ENCODE measurements at places on chromosomes 6 and 20.

DNA sequence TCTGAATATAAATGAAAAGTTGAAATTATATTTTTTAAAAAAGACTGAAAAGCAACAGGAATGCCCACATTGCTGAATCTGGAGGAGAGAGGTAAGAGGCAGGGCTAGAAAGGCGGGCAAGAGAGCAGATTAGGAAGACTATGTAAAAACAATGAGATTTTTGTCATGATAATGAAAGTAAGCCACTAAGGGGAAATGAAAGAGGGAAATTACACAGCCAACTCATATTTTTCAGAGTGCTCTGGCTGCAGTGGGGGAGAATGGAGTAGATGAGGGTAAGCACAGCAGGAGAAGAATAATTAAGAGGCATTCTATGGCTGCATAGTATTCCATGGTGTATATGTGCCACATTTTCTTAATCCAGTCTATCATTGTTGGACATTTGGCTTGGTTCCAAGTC, 281.9 kb downstream of the PKHD1 start:
- no peak for DNase-seq

GRCh38 chr20:57849521-57850215, 139.9 kb upstream of the PMEPA1 start:
- DNase-seq, result no peak

GRCh38 chr6:122886481-122886880, 97.4 kb downstream of the SMPDL3A start:
- DNase-seq, result no peak

DNA sequence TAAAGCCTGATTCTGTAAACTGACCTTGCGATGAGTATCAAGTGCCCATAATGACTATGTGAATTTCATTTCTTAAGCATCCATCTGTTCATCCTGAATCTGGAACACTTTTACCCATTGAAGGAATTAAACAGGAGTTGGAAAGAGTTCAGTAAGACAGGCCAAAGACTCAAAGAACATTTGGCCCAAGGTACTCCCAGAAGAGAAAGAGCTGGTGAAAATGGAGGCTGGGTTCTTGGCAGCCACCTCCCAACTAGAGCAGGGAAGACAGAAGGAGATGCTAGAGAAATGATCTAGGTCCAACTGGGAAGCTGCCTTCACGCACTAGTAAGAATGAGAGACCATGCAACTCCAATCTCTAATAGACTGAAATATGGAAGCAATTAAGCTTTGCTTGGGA, 290.8 kb upstream of the RNF24 start:
- DNase-seq, result no peak

- no peak for DNase-seq
Measured at GRCh38 chr6:4259391-4259790, 124.0 kb upstream of the ECI2 start.

DNA sequence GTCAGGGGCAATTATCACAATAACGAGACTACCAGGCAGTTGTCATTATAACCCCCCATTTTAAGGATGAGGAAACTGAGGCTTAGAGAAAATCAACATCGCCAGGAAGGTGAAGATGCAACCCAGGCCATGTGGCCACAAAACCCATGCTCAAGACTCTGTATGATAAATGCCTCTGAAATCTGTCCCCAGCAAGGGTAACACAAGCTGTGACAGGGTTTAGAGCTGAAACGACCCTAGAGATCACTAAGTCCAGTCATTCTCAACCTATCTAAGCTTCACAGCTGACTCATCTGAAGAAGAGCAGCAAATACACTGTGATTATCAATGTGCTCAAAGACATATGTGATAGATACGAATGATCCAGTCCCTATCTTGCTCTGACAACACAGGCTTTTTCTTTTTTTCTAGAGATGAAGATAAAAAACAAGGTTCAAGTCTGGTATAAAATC, 47.0 kb downstream of the ARHGAP18 start:
- no peak for DNase-seq

GRCh38 chr6:20719980-20720379, 185.7 kb downstream of the CDKAL1 start:
- no peak for DNase-seq

- DNase-seq, result no peak
Measured at GRCh38 chr6:4441981-4442434, 306.6 kb upstream of the ECI2 start.

GRCh38 chr20:32227306-32227705, 19.6 kb downstream of the POFUT1 start:
- no peak for DNase-seq

GRCh38 chr6:75183099-75183541, 22.7 kb downstream of the COL12A1 start:
- no peak for DNase-seq

- peak; percentile 59 for DNase-seq
Measured at GRCh38 chr6:142886431-142887170, 58.4 kb downstream of the HIVEP2 start.

DNA sequence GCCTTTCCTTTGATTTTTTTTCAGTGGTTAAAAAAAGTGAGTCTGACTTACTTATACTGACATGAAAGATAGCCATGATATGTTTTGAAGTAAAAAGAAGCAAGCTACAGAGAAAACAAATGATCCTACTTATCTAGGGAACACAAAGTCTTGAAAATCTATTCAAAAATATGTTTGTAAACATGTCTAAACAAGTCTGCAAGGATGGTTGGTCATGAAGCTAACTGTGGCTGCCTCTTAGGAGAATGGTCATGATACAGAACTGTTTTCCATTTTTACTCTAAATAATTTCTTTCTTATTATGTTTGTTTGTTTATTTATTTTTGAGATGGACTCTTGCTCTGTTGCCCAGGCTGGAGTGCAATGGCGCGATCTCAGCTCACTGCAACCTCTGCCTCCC, 21.5 kb downstream of the FERMT1 start:
- DNase-seq, result no peak

GRCh38 chr6:154824076-154824475, 90.9 kb downstream of the SCAF8 start:
- DNase-seq, result no peak

DNA sequence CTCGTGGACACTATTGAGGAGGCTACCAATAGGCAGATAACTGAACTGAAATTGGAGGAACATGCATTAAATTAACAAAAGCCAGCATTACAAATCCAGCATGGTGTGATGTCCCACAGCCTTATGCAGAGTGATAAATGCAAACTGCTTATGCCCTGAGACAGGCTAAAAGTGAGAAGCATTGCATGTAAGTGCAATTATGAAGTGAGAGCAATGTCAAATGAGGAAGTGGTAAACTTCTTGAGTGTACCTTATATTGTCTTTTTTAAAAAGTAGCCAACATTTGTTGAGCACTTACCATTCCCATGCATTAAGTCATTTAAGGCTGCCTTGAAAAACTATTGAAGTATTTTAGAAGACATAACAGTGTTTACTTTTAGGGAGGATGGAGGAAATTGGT, 212.2 kb downstream of the TBC1D7 start:
- peak; percentile 69 for DNase-seq

GRCh38 chr20:49941456-49941855, 5.3 kb downstream of the RNF114 start:
- no peak for DNase-seq

GRCh38 chr6:137024237-137024990, 20.4 kb downstream of the IL20RA start:
- DNase-seq, result no peak

GRCh38 chr6:132401618-132402285, 477 bp upstream of the MOXD1 start:
- no peak for DNase-seq

GRCh38 chr20:7775072-7775471, 165.2 kb downstream of the HAO1 start:
- no peak for DNase-seq
